ENCODE measurements at places on chromosomes 1 and 21.

DNA sequence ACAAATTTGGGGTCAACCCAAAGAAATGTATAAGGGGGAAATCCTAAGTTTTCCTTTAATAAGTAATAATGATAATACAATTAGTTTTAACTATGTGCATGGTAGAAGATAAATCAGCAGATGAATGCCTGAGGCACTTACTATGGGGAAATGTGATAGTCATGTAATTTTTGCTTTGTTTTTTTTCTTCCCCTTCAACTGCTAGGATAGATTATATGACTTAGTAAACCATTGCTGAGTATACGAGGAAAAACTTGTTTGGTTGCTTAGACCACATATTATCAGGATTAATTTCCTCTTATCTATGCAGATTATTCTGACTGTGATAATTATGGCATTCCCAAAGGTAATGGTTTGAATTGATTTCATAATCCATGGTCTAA lies 181.1 kb downstream of the TGFB2 start:
- no peak for DNase-seq

DNA sequence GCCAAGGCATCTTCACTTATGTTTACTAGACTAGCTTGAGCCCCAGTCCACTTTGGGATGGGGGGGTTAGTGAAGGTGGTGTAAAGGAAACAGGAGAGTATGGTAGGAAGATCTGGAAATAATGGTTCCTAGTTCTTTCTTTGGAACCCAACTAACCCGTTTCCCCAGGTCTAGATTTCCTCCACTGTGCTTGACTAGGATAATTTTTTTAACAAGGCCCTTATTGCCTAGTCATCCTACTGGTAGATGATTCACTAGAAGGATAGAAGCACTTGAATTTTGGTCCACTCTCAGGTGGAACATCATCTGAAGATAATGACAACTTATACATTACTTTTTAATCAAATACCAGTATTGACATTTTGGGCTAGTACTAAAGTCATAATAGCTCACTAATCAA lies 45.9 kb upstream of the MYOCOS start:
- no peak for DNase-seq

DNA sequence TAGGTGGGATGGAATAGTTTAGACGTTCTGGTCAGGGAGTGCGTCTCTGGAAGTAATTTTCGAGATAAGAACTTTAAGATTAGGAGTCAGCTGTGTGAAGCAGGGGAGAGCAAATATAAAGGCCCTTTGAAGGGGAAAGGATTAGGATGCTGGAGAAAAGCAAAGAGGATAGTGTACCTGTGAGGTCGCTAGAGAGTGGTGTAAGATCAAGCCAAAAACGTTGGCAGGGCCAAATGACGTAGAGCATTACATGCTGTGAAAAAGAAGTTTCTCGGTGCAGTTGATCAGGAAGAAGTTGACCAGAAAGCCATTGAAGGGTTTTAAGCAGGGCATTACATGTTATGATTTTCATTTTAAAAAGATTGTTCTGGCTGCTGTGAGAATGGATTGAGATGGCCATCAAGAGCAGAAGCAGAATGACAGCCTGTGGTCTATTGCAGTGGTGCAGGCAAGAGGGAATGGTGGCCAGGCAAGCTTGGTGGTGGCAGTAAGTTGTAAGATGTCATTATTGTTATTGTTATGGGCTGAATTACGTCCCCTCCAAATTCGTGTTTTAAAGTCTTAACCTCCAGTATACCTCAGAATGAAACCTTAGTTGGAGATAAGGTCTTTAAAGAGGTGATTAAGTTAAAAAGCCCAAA lies 113.6 kb upstream of the KIF26B start:
- no peak for DNase-seq

GRCh38 chr1:82578086-82578726 lies 777.5 kb downstream of the ADGRL2 start:
- no peak for DNase-seq

GRCh38 chr1:119952496-119952895 lies 56.2 kb upstream of the ADAM30 start:
- no peak for DNase-seq

GRCh38 chr1:205316161-205316566 lies 5.4 kb downstream of the NUAK2 start:
- peak; percentile 40 for DNase-seq

- DNase-seq: no peak
These were observed 148.9 kb upstream of the IRF2BP2 start for GRCh38 chr1:234758851-234759250.

DNA sequence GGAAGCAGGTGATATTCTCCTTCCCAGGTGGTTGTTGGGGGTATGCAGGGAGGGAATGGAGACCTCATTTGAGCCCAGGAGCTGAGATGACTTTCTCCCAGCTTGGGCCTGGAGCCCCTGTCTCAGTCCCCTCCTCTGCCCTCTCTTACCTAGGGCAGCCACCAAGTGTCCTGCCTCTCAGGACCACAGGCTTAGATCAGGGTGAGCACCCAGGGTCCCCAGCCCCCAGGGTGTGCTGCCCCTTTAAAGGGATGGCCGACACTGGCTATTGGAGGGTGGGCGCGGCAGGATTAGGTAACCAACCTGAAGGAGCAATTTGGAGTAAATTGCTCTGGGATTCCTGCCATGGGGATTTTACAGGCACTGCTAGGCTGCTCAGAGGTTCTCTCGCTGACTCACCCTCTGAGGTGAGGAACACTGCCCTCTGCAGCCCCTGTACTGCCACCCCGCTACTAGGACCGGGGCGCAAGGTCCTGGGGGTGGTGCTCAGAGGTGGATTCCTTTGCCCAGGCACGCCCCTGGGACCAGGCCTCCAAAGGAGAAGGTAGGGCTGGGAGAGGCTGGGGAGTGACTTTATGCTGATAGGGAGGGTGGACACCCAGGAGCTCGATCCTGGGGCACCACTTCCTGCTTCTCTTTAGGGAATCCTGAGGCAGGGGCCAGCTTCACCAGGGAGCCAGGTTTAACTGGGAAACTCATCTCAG lies 1.5 kb downstream of the RPS6KA1 start:
- DNase-seq: peak; percentile 61
